Heart right ventricle (tissue), 16 donors: ENCODE measurements at places on chromosomes 16 and 17. TPM values are rescaled to one million over a fixed set of nuclear protein-coding genes. Genes with fewer than 3 reads are reported as not detected.

The SNX20 gene
- total RNA-seq = 0.40 TPM

The DOC2B gene
- total RNA-seq = 2.6 TPM

The OR4D1 gene
- total RNA-seq = not detected

The TEKT3 gene
- total RNA-seq = not detected

The KRT28 gene
- total RNA-seq = not detected

The C17orf100 gene
- total RNA-seq = 0.85 TPM

The GLIS2 gene
- total RNA-seq = 16.9 TPM

The DHRS7C gene
- total RNA-seq = 10.2 TPM

The TNP2 gene
- total RNA-seq = not detected

The CFAP97D1 gene
- total RNA-seq = 0.09 TPM

The TBC1D3G gene
- not detected for total RNA-seq

The MYLK3 gene
- 265 TPM for total RNA-seq

The KCNAB3 gene
- total RNA-seq = 0.61 TPM

The MEFV gene
- total RNA-seq = 0.73 TPM

DNA sequence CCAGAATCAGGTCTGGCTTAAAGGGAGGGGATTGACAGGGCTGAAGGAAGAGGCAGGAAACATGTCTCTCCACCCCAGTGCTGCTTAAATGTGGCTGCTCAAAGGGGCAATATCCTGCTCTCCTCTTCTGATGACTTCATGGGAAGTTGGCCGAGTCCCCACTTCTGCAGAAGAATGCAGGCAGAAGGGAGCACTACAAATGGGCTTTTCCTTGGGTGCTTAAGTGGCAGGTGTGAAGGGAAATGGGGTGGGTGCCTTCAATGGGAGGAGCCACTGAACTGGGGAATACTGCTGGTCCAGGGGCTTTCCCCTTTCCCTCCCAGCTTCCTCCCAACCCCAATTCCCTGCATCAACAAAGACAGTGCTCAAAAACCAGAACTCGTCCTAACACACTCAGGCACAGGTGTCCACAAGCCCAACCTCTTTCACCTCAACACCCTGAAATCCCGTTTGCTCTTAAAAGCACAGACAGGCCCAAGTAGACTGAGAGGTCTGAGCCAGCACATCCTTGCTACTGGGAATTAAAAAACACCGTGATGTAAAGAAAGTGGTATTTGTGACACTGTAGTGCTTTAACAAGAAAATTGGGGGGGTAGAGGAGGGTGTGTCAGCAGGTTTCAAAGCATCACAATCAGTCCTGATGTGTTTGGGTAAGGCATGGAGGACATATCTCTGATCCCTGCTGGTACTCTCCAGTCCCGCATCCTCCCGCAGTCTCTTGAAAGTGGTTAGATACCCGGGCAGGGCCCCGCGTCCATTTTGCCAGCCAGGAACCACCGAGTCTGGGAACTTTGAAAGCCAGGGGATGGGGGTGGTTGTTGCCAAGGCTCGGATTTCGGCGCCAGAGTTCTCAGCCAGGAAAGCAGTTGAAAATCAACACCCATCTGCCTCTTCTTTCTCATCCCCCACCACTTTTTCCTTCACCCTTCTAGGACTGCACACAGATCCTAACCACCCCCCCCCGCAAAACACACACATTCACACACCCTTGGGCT lies 1.6 kb downstream of the CA10 start:
- no peak for DNase-seq

- no peak for DNase-seq
Observed at GRCh38 chr17:79478051-79478461, 132.8 kb downstream of the RBFOX3 start.

- no peak for DNase-seq
Observed at GRCh38 chr17:64103391-64104364, 26.3 kb downstream of the ERN1 start.

- no peak for DNase-seq
Observed at GRCh38 chr16:719815-720446, 1.0 kb upstream of the ANTKMT start.

DNA sequence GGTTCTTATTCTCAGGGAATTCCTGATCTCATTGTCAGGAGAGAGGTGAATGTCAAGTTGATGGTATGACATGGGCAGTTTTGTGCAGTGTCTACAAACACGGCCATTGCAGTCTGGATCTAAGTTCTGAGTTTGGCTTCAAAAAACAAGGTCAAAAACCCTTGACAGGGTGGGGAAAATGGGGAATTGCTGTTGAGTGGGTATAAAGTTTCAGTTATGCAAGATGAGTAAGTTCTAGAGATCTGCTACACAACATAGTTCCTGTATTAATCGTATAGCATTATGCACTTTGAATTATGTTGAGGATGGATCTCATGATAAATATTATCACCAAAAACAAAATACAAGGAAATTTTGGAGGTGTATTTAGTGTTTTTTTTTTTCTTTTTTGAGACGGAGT lies 36.6 kb upstream of the CARMIL2 start:
- DNase-seq = no peak

- no peak for DNase-seq
Observed at GRCh38 chr16:84851192-84852127, 31.7 kb downstream of the CRISPLD2 start.

DNA sequence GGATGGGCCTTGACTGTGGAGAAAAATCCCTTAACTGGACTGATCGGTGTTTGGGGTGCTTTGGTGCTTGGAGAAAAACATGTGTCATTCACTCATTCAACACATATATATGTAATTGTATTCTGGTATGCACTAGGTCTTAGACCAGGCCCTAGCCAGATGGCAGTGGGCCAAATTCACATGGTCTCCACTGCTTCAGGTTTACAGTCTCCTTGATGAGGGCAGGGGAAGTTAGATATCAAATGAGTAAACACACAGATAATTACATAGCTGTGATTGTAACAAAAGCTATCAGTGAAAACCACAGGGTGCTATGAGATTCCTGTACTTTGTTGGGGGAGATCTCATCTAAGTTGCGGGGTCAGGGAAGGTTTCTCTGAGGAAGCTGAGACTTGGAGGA lies 78.8 kb downstream of the WWP2 start:
- no peak for DNase-seq

GRCh38 chr17:29010586-29010985 lies 4.8 kb upstream of the SEZ6 start:
- DNase-seq = no peak

- DNase-seq = no peak
Observed at GRCh38 chr17:20189302-20189701, 180.1 kb downstream of the SPECC1 start.

- no peak for DNase-seq
Observed at GRCh38 chr16:65445313-65446260, 323.7 kb upstream of the CDH11 start.

DNA sequence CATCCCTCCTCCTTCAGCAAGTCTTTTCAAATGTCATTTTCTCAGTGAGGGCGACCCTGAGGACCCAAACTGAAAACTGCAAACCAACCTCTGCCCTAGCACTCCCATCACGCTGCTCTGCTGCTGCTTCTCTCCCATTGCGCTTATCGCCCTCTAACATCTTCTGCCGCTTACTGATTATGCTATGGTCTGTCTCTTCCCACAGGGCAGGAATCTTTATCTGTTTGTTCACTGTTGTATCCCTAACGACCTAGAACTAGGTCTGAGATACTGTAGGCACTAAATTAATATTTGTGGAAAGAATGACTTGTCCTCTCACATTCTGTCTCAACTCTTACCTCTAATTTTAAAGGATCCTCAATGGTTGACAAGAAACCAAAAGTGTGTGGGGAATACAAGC lies 12.5 kb downstream of the ZSCAN32 start:
- no peak for DNase-seq

GRCh38 chr16:31868164-31868563 lies 5.4 kb upstream of the ZNF267 start:
- DNase-seq = no peak

DNA sequence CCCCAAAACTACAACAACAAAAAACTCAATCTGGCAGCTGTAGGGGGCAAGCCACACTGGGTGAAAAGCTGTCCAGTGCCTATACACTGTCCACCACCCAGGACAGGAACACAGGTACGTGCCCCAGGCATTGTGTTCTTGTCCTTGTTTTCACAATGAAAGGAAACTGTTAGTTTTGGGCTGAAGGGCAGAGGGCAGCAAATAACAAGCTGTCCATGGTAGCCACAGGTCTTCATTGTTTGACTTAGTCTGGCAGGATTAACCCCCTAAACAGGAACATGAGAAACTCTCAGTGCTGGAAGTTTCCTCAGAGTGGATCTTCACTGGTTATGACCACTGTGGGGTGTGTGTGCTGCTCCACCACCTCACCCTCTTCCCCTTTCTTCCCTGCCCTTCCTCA lies 224.6 kb upstream of the N4BP1 start:
- DNase-seq = no peak

- DNase-seq = no peak
Observed at GRCh38 chr17:45955326-45955725, 43.7 kb upstream of the STH start.

- DNase-seq = no peak
Observed at GRCh38 chr16:12390644-12391043, 413.0 kb downstream of the CPPED1 start.

- DNase-seq = no peak
Observed at GRCh38 chr16:83589576-83589975, 218.2 kb upstream of the HSBP1 start.

- DNase-seq = no peak
Observed at GRCh38 chr16:31477220-31478216, 5.4 kb upstream of the SLC5A2 start.

GRCh38 chr16:23712976-23713375 lies at the start of gene ERN2:
TSS of gene ERN2 (minus strand) at chr16:23713222. CDS start at chr16:23713187, 35 bp downstream.
- DNase-seq = no peak

- DNase-seq = no peak
Observed at GRCh38 chr17:1746975-1747543, 4.4 kb downstream of the SERPINF2 start.

- peak; percentile 80 for DNase-seq
Observed at GRCh38 chr16:69741951-69742904, 12.5 kb downstream of the NOB1 start.

DNA sequence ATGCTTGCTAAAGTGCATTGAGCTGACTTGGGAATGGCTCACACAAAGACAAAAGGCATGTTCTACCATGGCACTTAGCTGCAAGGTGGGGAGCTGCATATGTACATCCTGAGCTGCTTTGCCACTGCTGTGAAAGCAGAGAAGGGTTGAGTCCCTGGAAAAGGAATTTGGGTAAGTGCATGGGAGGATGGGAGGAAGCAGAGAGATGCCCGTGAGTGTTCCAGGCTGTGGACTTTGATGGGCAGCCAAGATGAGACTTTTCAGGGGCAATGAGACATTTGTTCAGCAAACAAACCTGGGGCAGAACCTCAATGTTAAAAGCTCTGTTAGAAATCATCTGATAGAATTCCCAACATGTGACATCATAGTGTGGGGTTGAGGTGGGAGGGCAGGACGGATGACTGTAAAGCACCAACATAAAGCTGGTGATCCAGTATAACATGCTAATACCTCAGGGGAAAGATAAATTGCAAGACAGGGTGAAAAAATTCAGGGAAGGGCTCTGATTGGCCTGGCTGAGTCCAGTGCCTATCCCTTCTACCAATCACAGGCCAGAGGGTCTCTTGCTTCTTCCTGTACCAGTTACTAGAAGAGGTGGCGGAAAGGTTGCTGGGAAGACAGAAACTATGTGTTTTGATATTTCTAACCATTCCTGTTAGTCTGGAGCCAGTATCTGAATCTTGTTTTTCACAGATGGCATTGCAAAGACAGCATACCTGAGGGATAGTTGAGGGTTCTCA lies 163.2 kb downstream of the UTP18 start:
- DNase-seq = no peak

DNA sequence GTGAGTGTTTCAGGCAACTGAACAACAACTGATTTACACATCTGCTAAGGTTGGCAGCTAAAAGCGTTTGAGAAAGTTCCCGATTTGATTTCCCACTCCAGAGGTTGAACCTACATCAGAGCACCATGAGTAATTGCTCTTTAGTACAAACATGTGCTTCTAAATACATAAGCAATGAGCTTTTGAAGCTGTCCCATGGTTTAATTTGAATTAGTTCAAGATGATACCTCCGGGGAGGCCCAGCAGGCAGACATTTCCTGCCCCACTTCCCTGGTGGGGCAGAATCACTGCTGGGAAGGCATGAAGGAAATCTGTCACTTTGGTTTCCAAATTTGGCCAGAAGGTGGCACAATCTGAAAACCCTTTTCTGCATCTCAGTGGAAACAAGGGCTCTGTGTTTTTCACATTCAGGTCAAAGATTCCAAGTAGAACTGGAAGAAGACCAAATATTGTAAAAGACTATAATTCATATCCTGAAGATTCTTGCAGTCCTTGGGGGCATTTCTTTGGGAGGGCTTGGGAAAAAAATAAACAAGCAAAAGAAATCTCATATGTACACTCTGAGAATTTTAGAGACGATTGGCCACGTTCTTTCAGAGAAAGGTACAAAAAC lies 176.2 kb upstream of the FAM20A start:
- peak; percentile 17 for DNase-seq

- DNase-seq = no peak
Observed at GRCh38 chr16:89565256-89565505, 4.7 kb downstream of the RPL13 start.

- DNase-seq = no peak
Observed at GRCh38 chr17:17921192-17922069, 50.8 kb downstream of the TOM1L2 start.

DNA sequence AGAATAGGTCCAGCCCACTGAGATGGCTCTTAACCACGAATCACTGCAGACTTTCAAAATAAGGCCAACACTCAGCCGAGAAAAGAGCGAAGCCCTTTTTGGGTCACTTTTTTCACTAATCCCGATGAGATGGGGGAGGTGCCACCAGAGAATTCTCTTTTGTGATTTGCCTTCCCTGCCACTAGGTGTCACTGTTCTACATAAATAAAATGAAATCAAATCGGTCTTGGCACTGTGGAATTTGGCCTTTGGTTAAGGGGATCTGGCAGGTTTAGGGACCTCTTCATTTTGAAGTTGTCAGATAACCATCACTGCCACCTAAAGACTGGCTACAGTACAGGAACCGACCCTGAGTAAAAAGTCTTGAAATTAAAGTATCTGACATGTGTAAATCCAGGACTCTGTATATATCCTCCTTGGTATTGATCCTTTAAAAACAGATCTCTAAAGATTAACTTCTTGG lies 147.0 kb downstream of the HS3ST4 start:
- no peak for DNase-seq

GRCh38 chr16:66859397-66860068 lies 15.3 kb downstream of the CA7 start:
- no peak for DNase-seq

DNA sequence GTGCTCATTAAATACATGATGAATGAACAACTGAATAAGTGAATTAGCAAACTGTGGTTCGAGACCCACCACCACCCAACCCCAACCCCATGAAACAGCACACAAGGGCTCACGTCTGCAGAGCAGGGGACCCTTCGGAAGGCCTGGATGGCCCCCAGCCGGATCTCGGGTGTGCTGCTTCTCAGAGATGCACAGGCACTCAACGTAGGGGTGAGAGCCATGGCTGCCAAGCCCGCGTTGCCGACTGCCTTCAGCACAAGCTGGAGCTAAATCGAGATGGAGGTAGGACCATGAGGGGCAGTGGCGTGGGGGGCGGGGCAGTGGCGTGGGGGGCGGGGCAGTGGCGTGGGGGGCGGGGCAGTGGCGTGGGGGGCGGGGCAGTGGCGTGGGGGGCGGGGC lies 93.2 kb downstream of the LITAF start:
- DNase-seq = no peak

- DNase-seq = no peak
Observed at GRCh38 chr16:54397190-54397835, 110.7 kb upstream of the IRX3 start.
